ENCODE measurements at places on chromosomes 16 and 17.

GRCh38 chr17:11561281-11561680 lies 37.0 kb upstream of the DNAH9 start:
- no peak for DNase-seq

DNA sequence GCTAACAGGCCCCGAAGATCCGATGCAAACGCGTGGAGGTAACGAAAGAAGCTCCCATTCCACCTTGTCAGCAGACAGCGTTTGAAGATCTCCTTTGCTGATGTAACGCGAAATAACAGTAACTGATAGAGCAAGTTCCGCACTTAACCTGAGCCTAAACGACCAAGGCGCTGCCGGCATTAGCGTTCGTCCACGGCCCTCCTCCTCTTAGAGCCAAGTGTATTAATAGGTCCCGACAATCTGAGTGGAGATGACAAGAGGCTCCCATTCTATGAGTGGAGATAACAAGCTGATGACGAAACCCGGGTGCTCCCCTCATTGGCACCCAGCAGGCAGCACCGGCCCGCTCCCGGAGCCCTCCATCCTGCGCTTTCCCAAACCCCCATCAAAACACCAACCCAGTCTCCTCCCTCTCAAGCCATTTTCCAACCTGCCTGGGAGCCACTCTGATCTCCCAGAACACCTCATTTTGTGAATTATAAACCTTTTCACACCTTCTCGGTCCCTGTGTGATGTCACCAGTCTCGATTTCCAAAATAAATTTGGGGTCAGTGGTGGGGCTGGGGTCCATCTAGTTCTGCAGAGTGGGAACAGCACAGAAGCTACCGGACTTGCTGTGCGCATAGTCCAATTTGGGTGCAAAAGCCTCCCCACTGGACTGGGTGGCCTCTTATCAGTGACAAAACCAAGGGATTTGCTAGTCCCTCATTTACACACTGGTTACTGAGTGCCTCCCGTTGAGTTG lies 35.4 kb upstream of the ARL4D start:
- DNase-seq: no peak

DNA sequence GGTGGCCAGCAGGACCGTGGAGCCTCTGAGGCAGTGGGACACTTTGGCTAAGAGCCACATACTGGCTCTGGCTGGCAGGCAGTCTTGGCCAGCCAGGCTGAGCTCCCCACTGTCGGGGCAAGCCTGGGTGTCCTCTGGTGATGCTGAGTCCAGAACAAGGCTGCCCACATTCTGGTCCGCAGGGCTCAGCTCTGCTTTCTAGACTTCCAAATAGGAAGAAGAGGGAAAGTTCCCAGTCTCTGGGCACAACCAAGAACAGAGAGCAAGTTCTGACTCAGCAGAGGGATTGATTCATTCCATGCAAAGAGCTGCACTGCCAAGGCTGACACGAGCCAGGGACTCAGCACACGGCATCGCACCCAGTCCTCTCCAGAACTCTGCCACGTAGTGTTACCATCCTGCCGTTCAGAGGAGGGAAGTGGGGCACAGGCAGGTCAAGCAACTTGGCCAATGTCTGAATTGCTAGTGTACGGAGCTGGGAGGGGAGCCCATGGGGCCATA lies 58.9 kb downstream of the NOS2 start:
- DNase-seq: no peak

GRCh38 chr16:15477802-15478201 lies 43.4 kb downstream of the BMERB1 start:
- DNase-seq: no peak

- DNase-seq: no peak
Measured at GRCh38 chr16:22675745-22676540, 138.0 kb upstream of the HS3ST2 start.

DNA sequence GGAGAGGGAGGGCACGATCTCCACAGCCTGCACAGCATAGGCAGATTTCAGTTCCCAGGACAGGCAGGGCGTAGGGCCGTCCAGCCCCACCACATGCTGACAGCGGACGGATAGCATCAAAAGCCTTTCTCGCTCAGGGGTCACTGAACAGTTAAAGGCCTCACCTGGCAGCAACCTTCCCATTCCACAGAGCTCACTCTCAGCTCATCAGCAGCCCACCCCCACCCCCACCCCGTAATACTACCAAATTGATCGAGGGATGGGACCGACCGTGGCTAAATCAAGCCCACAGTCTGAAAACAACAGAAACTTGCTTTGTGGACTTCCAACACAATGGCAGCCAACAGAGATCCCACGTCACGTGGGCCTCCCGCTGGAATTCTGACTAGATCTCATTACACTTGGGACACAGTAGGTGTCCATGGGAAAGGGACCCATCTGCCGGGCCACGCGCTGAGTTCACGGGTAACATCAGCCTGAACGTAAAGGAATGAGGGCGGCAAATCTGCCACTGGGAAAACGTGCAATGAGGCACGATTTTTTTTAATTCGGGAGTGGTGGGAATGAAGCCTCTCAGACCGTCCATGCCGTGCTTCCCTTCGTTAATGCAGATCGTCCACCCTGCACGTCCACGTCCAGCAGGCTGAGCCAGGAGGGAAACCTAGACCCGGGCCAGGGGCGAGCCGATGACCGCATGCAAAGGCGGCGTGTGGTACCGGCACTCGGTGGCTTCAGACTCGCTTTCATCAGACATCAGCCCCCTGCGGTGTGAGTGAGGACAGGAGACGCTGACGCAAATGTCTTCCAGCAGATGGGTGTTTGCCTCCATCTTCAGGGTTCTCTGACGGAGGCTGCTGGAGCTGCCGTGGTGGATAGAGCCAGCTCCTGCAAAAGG lies 92.1 kb downstream of the TBC1D16 start:
- no peak for DNase-seq

GRCh38 chr17:47099451-47099986 lies 89.6 kb downstream of the CDC27 start:
- no peak for DNase-seq

DNA sequence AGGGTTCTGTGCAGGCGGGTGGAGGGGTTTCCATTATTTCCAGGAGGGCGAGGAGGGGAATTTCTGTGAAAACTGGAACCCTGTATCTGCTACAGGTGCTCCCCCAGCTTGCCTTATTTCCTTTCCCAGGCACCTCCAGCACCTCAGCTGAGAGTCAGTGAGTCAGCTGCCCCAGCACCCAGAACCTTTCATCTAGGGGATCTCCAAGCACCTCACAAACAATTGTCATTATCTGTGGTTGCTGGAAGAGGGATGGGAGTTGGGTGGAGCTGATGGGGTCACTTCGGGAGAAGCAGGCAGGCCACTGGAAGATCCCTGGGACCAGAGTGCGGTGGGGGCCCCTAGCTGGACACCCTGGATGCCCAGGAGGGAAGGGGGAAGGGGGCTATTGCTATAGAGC lies 10.0 kb upstream of the CLUH start:
- no peak for DNase-seq

- DNase-seq: no peak
Measured at GRCh38 chr17:6000426-6000825, 69.8 kb upstream of the WSCD1 start.

DNA sequence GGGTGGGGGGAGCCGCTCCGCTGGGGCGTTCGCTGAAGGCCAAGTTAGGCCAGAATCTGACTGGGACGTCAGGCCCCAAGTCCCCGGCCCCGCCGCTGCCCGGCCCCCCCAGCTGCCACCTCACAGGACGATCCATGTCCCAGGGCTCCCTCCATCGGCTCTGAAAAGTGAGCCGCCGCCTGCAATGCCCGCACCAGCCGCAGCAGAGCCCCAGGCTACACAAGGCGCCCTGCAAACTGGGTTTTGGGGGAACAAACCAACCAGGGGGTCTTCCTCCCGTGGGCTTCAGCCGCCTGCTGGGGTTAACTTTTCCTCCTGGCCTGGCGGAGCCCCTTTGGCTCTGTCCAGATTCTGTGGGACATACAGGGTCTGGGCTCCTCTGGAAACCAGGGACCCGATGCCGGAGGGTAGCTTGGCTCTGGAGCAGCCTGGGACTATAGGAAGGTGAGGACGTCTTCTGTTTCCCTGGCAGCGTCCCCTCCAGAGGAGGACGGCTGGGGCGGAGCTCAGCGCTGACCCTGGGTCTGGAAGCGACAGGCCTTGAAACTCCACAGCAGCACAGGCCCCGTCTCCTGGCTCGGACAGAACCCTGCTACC lies 835 bp downstream of the NME4 start:
- no peak for DNase-seq

- DNase-seq: no peak
Measured at GRCh38 chr16:3101018-3101840, 2.1 kb upstream of the ZSCAN10 start.

DNA sequence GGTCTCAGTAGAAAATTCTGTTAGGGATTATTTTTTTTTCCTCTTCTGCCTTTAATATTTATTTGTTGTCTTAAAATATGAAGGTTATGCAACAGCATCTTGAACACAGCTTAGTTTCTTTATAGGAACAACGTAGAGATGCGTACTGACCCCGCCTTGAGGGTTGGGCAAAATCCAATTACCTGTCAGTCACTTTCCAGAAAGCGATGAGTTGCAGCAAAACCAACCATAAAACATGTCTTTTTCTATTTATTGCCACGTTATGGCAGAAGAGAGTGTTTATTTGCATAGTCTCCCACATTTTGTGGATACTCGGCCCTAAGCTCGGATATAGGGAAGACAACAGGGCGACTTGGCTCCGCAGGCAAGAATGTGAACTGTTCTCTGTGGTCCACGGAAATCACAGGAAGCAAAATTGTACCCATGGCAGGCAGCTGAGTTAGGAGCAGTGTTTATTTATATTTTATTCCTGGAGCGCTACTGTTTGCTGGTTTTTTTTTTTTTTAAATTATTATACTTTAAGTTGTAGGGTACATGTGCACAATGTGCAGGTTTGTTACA lies 44.3 kb upstream of the CACNG5 start:
- DNase-seq: no peak

GRCh38 chr17:44308865-44309264 lies 464 bp downstream of the RUNDC3A start:
- no peak for DNase-seq

Data from stimulated activated CD4-positive, alpha-beta T cell treated with anti-CD3 and anti-CD28 coated beads, TNF-alpha, amount 100 ng/mL, for 24 hours (primary cell).